ENCODE measurements at places on chromosomes 4 and X.

GRCh38 chr4:155578726-155579370 lies 87.8 kb upstream of the GUCY1A1 start:
- DNase-seq = no peak

DNA sequence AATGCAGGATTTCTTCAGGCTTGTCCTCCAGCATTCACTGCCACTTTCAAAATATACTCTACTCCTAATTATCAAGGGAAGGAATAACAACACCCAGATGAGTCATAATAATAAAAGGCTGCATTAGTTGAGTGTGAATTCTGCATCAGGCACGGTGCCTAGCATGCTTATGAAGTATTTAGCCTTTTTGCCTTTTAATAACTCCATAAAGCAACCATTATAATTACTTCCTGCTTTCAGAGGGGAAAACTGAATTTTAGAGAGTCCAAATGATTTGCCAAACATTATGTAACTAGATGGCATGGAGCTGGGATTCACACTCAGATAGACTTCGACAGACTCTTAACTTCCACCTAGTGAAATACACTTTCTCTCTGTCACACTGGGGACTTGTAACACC lies 2365.5 kb downstream of the PCDH7 start:
- no peak for DNase-seq

DNA sequence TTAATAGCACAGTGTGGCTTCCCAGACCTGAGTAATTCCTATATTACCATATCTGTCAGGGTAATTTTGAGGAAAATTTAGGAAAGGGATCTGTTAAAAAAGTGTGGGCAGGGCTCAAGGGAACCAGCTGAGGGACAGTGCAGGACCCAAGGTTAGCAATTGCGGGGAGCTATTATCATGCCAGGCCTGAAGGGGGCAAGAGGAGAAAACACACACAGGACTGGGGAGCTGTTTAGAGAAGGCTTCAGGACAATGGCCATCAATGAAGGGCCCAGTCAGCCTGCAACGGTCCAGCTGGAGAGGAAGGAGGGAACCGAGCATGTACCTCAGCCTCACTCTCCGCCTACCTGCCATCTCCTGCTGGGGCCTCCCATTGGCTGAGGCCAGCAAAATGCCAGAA lies 19.0 kb upstream of the NHS start:
- DNase-seq = no peak

DNA sequence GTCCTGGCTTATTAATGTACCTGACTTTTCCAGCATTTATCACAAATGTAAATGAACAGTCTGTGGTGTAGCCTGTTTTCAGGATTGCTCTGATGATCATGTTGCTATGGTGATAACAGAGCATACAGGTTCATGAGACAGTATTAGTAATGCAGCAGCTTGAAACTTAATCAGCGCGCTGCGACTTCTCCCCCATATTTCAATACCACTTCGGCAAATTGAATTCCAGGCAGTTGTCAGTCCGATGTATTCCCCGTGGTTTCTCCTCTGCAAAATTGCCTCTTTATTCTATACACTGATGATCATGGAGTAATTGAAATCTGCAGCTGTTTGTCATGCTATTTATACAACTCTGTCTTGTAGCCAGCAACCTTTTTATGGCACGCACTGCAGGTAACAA lies 239.3 kb downstream of the C4orf33 start:
- DNase-seq = peak; percentile 58

DNA sequence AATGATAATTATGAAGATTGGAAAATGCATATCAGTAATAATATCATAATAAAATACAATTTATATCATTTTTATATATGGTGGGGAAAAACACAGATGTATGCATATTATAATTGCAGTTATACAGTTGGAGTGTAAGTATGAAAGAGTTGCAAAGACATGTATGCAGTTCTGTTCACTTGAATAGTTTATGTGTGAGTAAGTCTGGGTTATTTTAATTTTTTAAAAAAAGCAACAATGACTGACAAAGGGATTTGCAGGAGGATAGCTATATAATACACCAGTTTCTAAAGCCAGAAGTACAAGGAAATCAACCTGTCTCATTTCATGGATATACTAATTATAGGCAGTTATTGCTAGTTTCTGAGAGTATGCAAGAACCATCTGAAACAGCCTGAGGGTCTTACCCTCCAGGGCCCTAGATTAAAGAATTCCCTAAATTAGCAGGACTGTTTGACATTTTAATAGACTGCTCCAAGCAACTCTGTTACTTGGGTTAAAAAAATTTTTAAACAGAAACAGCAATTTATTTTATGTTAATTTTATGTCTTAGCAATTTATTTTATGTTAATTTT lies 40.2 kb downstream of the FAM114A1 start:
- DNase-seq = no peak

DNA sequence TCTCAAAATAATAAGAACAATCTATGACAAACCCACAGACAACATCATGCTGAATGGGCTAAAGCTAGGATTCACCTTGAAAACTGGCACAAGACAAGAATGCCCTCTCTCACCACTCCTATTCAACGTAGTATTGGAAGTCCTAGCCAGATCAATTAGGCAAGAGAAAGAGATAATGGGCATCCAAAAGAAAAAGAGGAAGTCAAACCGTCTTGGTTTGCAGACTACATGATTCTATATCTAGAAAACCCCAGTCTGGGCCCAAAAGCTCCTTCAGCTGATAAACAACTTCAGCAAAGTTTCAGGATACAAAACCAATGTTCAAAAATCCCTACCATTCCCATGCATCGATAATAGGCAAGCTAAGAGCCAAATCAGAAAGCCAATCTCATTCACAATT lies 59.0 kb downstream of the CHM start:
- DNase-seq = no peak

GRCh38 chr4:183304538-183304937 lies 15.5 kb downstream of the CLDN22 start:
- DNase-seq = no peak
